Astrocyte of the hippocampus (primary cell): ENCODE measurements at places on chromosomes 7 and 10.

DNA sequence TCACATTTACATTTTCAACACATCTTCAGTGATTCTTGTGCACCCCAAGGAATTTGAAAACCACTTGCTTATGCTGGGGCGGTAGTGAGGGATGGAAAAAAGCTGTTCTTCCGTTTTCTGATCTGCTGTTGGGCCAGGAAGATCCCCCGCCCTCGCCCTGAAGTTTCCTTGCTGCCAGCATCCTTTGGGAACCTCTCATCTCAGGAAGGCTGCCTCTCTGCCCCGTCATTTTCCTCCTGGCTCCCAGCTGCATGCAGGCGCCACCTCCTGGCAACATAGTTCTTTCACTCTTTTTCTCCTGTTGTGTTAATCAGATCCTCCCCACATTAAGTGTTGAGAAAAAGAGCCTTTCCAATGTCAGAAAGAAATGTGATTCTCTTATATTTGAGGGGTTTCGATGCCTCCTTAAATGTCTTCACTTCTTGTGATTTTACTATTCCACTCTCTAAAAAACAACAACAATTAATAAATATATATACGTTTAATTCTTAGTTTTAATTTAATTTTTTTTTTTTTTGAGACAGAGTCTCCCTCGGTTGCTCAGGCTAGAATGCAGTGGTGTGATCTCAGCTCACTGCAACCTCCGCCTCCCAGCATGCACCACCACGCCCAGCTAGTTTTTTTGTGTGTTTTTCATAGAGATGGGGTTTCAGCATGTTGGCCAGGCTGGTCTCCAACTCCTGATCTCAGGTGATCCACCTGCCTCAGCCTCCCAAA lies 122.9 kb downstream of the RALA start:
- peak; percentile 90 for DNase-seq

DNA sequence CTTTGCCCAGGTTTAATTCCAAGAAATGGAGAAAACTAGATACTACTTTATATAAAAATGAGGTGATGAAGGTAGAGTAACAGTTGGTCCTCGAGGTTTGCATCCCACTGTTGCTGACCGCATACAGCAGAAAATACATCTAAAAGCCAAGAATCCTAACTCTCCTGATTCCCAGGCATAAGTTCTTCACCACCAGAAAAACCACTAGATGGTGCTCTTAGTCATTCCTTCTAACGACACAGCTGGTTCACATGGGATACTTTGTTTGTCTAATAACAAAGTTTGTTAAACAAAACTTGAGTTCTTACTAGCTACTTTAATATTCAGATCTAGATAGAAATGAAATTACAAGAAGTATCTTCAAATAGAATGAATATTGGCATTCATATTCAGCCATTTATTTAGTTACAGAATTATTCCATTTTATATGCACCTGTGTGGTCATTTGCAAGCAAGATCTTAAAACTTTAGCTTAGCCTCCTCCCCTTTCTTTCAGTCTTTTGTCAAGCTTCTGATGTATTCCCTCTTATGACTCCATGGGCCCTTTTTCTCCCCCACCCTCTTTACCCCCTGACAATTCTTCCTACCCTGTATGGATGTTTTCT lies 54.1 kb upstream of the CYP26C1 start:
- DNase-seq: peak; percentile 72

DNA sequence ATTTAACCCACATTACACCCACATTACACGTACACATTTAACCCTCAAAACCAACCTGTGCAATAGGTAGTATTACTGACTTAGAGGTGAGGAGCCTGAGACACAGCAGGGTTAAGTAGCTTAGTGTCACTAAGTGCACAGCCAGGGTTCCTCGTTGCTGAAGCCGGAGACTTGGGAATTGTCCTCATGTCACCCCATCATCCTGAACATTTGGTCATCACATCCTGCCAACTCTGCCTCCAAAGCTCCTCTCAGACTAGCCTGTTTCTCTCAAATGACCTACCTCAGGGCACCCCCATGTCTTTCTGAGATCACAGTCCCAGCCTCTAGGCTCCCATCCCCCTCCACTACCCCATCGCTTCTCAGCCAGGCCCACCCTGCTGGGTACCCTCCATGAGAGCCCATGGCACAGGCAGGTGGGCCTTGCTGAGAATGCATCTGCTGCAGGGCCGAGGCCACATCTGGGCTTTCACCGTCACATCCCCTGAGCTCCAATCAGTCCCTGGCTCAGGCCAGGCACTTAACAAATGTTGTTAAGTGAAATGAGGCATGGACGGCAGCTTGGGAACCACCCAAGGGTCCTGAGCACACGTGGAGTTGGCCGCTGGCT lies 21.1 kb upstream of the PCBD1 start:
- no peak for DNase-seq

GRCh38 chr7:137669706-137670105 lies 177.1 kb downstream of the DGKI start:
- DNase-seq: peak; percentile 67

DNA sequence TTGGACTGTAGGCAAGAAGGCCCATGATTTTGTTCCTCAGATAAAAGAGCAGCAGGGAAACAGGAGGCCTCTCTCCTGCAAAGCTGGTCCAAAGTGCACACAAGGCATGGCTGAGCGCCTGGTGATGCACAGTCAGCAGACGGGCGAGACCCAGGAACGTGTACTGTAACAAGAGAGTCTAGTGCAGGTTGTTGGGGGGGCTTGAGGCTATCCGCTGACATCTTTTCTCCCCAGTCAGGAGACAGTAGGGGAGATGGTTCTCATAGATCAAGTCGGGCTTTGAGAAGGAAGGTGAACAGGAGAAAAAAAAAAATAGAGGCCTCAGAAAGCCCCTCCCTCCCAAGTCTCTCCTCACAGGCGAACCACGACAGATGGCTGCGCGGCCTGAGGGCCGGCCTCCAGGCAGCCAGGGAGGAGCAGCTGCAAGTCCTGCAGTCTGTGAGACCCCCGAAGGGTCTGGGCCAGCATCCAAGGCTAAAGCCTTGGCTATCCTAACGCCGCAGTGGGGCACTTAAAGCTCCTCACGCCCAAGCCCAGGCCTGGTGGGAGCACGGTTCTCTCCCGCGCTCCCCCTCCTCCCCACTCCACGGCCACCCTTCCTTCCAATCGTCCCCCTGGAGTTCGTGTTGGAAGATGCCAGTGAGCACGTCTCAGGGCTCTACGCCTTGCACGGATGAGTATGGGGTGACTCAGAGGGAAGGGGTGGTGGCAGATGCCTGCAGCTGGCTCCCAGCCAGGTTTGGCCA lies 68.3 kb downstream of the PRKAG2 start:
- peak; percentile 53 for DNase-seq

- DNase-seq: no peak
Measured at GRCh38 chr7:120615703-120616102, 242.2 kb downstream of the TSPAN12 start.

- DNase-seq: no peak
Measured at GRCh38 chr10:131323025-131323424, 11.5 kb upstream of the TCERG1L start.

DNA sequence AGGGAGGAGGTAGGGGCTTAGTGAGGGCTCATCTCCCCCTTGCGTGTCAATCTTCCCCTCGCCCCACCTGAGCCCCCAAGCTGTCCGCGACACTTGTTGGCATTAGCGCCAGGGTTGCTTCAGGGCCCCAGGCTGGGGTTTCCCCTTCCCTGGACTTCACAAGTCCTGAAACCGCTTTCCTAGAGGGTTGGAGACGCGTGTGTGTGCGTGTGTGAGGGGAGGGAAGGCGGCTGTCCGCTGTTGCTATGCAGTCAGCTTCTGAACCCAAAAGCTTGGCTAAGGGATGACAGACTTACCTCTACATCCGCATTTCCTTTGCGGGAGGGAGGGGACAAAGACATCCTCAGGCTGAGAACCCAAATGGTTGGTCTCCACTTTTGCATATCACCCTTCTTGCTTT lies 803 bp downstream of the GOLGA7B start:
- no peak for DNase-seq

DNA sequence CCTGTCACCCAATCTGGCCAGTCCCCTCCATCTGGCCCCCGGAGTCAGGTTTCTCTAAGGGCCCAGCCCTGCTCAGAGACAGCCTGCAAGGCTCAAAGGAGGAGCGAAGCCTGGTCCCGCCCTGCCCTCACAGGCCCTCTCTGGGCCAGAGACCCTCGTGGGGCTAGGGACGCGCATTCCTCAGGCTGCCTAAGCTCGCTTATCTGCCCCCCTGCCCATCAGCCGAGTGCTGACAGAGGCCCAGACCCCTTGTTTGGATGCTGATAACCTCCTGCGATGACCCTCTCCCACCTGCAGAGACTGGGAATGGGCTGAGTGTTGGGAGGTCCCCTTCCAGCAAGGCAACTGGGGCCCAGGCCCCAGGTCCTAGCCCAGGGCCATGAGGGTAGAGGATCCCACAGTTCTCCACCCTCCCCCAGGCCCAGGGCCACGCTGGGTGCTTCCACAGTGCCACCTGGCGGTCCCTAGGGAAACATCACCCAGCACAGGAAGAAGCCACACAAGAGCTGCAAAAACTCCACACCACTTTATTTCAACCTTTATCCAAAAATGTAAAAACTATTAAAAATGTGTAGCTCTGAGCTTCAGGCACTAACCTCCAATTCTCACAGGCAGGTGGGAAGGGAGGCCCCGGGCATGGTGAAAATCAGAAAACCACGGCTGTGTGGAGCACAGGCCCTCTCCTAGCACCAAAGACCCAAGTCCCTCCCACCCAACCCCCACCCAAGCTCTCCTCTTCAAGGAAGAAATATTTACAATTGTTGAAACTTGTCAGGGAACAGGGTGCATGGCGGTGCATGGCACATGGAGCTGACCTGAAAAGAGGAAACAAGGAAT lies 2.2 kb downstream of the NPM3 start:
- peak; percentile 83 for DNase-seq

DNA sequence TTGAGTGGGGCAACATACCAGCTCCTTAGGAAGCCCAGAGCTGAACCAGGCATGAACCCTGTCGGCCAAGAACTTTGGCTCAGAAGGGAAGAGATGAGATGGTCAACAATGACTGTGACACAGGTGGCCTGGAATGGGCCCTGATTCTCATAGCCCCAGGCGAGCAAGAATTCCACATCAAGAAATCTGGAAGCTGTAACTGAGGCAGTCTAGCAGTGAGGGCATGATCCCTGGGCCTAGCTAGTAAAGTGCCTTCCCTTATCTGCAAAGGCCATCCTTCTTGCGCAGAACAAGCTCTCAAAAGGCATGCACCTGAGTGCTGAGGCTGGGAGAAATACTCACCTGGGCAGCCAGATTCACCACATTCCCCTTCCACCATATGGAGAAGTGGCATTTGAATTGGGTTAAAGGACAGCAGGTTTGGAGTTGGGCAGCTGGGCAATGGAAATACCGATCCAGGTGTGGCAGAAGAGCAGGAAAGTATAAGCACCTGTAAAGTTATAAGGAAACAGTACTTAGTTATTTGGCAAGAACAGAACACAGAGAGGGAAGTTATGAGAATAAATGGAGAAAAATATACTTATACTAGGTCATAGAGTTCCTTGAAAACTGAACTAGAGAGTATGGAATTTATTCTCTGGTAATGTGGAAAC lies 78.6 kb upstream of the CAPZA2 start:
- DNase-seq: no peak

DNA sequence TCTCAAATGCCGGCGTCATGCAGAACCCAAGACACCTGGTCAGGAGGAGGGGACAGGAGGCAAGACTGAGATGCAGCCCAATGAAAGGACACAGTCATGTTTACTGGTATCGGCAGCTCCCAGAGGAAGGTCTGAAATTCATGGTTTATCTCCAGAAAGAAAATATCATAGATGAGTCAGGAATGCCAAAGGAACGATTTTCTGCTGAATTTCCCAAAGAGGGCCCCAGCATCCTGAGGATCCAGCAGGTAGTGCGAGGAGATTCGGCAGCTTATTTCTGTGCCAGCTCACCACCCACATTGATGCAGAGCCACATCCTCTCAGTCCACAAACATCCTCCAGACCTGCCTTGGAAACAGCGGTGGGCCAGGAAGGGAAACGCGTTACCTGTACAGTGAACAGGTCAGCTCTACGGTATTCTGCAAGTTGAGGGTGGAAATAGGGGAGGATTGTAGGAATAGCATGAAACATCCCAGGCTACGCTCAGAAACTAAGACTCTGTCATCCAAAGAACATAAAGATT lies 133.1 kb upstream of the PRSS1 start:
- no peak for DNase-seq

DNA sequence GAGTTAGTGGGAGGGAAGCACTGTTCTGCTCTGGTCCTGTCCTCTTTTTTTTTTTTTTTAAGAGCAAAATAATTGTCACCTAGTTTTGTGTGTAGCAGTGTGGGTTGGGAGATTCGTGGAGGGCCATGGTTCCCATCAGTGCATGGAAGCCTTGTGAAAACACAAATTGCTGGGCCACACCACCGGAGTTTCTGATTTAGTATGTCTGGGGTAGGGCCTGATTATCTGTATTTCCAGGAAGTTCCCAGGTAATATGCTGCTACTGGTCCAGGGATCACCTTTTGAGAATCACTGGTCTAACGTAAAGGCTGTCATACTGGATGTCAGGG lies 191.3 kb downstream of the GATA3 start:
- no peak for DNase-seq

- peak; percentile 54 for DNase-seq
Measured at GRCh38 chr7:27608776-27609495, 53.7 kb downstream of the HIBADH start.

DNA sequence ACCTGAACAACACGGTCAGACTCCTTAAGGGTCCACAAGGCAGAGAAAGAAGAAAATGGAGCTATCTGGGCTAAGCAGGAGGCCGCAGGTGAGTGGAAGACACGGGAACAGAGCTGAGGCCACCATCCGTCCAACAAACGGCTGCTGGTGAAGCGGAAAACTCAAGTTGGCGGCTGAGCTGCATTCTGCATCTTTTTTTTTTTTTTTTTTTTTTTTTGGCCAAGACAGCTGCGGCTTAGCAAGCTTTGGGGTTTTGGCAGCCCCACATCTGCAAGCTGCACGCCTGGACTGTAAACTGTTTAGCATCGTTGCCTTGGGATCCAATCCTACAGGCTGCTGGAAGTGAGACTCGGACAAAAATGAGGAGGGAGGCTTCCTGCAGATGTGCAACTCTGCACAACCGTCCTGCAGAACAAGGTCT lies 37.4 kb downstream of the RGS10 start:
- no peak for DNase-seq

GRCh38 chr7:107658467-107658866 lies 2.2 kb upstream of the SLC26A4 start:
- DNase-seq: no peak

DNA sequence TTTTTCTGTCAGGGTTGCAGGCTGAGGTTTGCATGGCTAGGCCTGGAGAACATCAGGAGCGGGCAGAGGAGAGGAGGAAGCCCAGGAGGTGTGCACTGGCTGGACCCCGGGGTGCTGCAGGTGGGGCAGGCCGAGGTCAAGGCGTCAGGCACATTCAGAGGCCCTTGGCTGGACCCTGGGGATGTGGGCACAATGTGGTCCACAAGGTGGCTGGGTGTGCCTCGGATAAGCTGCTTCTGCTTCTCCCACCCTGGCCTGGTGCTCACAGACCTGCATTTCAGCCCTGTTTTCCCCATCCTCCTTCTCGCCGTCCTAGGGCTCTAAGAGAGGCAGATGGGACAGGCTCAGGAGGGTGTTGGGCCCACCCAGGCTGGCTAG lies 108.2 kb downstream of the ADCY1 start:
- DNase-seq: no peak

- no peak for DNase-seq
Measured at GRCh38 chr10:119947300-119947699, 54.8 kb downstream of the SEC23IP start.
